ENCODE measurements at places on chromosomes 6 and 20.

DNA sequence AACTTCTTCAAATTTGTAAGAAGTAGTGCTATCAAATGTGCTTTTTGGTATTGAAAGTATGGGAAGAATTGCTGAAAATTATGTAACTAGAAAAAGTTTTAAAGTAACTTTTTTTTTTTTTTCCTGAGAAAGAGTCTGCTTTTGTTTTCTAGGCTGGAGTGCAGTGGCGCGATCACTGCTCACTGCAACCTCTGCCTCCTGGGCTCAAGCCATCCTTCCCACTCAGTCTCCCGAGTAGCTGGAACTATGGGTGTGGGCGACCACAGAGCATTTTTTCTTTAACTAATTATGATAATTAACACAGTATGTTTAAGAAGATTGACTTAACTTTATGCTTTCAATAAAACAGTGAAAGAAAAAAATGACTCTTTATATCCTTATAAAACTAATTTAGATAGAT lies 38.4 kb downstream of the BMP5 start:
- no peak for DNase-seq

GRCh38 chr20:4713401-4713800 lies 8.3 kb upstream of the PRND start:
- DNase-seq: no peak

DNA sequence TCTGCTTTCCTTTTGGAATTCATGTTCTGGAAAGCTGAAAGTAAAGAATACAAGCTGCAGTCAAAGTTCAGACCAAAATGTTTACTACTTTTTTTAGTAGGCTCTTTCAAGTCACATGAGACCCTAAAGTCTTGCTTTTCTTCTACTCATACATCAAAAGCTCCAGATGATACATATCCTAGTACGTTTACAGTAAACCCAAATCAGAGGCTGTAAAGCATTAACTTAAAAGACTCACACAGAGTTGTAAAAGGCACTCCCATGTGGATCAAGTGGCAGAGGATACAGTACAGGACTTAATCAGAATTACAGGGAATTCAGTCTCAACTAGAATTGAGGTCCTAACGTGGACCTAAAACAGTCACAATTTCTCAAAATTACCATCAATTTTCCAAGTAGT lies 40.7 kb downstream of the STK38 start:
- no peak for DNase-seq

DNA sequence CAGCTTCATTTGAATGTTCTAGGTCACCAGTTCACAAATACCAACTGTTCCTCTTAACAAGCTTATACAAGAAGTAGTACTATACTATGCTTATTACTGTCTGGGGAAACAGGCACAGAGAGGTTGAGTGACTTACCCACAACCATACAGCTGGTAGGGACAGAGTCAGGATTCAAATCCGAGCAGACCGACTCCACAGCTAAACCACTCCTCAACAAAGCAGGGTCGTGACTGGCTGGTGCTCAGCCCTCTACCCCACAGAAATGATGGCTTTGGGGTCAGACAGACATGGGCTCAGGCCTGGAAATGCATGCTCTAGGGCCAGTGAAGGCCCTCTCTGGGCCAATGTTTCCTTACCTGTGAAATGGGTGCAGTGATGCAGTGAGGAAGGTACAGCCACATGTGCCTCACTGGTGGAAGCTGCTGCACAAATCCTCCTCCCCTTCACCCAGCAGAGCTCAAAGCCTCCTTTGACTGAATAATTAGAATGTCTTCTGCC lies 63.6 kb downstream of the MRPL14 start:
- DNase-seq: no peak

Measured in renal cortex interstitium (tissue), 15 donors.